ENCODE measurements at places on chromosomes 4 and X.

DNA sequence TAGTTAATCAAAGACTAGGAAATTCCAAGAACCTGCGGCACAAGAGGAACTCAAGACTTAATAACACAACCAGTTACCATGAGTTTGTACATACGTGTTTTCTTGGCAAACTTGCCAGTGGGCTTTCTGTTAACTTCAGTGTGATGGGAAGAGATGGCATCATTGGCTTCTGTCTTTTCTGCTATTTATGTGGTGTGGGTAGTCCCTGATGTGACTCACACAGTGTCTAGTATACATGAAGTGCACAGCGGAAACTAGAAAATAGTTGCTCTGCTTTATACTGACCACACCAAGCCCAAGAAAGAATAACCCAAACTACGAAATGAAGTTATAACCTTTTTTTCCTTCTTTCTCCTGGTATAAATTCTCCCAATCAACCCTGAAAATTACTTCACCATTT is 24.5 kb downstream of the DAPP1 start:
- DNase-seq, result no peak

DNA sequence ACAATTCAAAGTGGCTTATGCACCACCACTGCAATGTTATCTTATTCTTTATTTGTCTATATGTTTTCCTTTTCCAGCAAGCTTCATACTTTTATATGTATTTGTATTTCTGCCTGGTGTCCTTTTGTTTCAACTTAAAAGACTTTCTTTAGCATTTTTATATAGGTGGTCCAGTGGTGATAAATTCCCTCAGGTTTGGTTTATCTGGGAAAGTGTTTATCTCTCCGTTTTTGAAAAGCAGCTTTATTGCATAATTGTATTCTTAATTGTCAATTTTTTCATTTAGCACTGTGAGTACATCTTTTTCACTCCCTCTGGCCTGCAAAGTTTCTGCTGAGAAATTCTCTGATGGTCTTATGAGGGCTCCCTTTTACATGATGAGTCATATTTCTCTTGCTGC is 479.0 kb upstream of the GRID2 start:
- DNase-seq, result no peak

DNA sequence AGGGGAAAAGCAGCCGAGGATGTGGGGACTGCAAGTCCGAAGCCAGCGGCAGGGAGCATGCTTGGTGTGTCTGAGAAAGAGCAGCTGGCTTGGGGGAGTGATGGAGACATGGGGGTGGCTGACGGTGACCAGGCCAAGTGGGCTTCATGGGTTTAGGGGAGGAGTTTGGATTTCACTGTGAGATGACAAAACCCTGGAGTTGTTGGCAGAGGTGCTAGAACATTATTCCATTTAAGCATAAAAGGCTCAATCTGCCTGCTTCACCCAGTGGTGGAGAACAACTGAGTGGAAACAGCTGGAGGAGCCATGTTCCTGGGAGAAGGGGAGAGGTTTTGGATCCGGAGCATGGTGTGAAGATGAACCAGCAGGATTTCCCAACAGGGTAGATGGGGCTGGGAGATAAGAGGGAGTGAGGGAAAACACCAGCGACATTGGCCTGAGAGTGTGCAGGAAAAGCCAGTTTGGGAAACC is 318.0 kb upstream of the TAPT1 start:
- no peak for DNase-seq

- DNase-seq, result no peak
These were observed 102.4 kb upstream of the DCAF12L1 start for GRCh38 chrX:126655061-126655460.

GRCh38 chr4:21835712-21836111 is 112.9 kb downstream of the KCNIP4 start:
- DNase-seq, result no peak

- DNase-seq, result no peak
These were observed 54.5 kb downstream of the FHDC1 start for GRCh38 chr4:152990471-152991131.
